Stimulated activated CD4-positive, alpha-beta T cell treated with anti-CD3 and anti-CD28 coated beads, Interleukin-1b, Interleukin-23, amount 100 ng/mL, for 1 hour (primary cell): ENCODE measurements at places on chromosomes 5 and 9.

- no peak for DNase-seq
Observed at GRCh38 chr9:136653323-136654079, 9.2 kb upstream of the EGFL7 start.

DNA sequence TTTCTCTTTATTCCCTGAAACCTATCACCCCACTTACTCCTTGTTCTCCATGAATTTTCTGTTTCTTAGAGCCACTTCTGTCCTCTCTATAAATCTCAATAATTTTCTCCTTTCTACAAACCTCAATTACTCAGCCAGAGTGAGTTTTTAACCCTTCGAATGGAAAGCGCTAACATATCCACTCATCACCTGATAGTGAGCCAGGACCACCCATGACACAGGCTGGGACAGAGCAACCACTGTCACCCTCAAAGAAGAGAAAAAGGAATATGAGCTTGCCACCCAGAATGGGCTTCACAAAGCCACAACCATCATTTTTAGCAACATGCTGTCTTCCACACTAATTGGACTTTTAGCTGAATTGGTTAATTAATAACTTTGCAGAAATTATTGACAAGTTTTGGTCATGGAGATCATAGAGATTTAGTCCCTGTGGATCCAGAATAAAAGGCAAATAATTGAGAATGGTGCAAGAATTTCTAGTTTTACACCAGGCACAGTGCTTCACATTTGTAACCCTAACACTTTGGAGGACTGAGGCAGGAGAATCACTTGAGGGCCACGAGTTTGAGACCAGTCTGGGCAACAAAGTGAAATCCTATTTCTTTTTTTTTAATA, 32.1 kb upstream of the SELENOP start:
- DNase-seq: no peak

DNA sequence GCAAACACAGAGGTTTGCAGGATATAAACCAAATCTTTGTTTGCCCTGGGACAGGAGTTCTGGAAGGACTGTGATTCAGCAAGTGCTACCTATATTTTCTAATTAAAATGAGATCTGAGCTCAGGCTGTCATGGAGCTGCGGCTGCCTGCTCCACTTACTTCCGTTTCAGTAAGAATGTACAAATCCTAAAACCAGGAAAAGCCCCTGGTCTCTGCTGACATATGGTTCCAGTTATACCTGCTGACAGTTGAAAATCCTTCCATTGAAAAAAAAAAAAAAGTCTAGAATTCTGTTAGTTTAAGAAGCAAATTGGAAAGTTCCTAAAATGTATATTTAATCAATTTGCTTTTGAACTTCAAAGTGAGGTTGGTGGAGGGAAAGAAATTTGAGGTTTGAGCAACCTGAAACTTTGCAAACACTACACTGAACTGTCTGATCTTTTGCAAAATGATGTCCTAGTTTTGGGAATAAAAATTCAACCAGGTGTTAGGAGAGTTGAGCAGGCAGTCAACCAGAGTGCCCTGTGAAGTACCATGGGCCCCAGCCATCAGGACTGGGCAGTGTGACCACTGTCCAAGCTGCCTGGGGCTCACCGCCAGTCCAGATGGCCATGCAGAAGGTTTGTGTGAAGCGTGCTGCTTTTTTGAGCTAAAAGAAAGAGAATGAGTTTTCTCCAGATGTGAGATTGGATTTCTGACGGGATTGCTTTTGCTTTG, 50.6 kb downstream of the SHB start:
- no peak for DNase-seq

DNA sequence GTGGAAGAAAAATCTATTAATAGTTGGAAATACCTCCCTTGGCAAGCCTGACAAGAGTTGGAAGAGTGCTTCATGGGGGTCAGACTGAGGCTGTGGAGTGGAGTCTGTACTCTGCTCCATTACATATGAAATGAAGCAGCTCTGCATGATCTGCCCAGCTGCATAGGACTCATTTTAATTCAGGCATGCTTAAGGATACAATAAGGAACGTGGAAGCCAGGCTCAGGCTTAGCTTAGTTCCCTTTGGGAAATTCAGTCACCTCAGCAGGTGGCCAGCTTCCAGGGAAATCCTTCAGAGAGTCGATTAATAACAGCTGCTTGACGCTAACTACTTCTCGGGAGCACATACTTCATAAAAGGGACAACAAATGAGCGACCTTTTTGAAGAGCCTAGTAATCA, 1672.9 kb upstream of the WWC1 start:
- no peak for DNase-seq

DNA sequence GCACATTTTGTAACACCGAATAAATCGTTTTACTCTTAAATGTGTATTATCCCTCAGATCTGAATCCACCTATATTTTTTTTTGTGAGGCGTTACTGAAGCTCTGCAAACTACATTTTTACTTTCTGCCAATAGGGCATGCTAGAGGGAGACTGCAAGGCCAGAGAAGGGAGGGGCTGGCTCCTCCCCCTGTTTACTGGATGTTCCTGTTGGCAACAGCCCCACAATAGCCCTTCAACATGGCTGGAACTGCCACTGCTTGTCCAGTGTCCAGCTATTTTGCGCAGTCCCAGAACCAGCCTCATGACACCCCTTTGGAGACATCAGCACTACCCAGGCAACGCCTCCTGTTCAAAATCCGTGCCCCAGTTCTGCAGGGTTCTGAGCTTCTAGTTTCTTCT, 85.4 kb upstream of the MIER3 start:
- DNase-seq: no peak
